AG04450 (cell line): ENCODE measurements at places on chromosomes 2 and 18.

DNA sequence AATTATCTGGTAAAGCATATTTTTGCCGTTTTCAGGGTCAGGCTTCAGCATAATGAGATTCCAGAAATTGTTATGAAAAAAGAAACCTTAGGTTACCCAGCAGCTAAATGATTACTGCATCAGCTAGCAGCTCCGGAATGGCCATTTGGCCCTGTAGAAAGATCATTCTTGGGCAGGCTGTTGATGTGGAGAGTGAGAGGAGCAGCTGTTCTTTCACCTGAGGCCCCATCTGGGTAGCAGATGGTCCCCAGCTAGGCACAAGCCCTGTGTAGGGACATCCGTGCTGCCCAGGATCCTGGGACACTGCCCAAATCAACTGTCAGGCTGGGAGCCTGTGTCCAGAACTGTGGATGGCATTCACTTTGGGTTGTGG lies 61.8 kb downstream of the NEDD4L start:
- DNase-seq = no peak

GRCh38 chr18:56423626-56424025 lies 214.8 kb downstream of the TXNL1 start:
- no peak for DNase-seq

- no peak for DNase-seq
Measured at GRCh38 chr2:62465741-62466502, 40.1 kb downstream of the TMEM17 start.

DNA sequence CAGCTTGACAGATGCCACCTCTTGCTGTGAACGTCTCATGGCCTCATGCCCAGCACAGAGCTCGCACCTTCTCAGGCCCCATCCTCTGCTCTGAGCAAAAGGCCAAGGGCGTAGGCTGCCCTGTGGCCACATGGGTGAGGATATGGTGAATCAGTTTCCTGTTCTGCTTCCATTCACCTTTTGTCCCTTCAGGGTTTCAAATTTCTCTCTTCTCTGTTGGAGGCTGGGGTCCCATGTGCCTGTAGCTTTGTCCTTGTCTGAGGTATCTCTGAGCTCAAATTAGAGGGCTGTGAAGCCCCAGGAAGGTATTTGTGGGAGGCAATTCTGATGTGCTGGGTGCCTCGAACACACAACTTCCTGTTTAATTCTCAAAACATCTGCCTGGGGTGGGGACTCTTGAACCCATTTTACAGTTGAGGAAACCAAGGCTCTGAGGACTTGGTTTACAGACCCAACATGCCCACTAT lies 29.0 kb downstream of the ZAP70 start:
- DNase-seq = no peak

GRCh38 chr18:35811896-35812295 lies 160.6 kb upstream of the RMP24 start:
- no peak for DNase-seq

DNA sequence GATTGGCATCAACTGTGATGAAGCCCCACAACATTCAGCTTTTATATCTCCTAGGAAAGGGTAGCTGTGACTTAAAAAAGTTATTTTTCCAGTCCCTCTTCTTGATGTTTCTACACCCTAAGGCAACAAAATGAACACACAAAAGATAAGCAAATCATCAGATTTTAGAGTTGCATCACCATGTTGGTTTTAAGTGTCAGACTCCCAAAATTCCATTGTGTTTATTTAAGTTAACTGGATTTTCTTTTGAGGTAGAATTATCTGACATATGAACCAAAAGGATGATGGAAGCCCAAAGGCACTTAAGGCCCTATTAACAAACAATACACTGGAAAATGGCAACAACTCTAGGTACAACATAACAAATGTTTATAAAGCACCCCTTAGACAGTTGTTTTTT lies 261.7 kb upstream of the SLC39A10 start:
- DNase-seq = no peak

- DNase-seq = peak; percentile 3
Measured at GRCh38 chr18:777021-777420, 35.0 kb downstream of the YES1 start.

DNA sequence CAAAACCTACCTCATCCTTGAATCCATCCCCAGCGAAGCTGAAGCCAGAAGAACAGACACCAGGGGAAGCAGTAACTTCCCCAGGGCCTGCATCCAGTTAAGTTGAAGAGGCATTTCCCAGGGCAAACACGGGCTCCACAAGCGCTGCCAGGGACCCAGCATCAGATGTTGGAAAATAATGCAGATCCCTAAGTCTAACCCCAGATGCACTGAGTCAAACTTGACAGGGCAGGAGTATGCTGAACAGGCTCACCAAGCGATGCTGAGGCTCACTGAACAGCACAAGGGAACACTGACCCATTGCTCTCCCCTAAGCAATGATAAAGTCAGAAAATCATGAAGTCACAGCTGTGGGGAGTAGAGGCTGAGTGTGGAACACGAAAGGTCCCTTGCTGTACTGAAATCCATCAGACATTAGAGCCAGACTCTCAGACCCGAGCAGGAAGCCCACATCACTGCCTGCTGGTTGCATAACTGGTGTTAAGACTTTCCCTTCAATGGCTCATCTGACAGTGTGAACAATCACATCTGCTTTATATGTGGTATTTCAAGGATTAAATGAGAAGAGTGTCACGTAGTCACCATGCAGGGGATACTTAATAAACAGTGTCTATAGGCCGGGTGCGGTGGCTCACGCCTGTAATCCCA lies 36.2 kb downstream of the TNS1 start:
- DNase-seq = no peak

DNA sequence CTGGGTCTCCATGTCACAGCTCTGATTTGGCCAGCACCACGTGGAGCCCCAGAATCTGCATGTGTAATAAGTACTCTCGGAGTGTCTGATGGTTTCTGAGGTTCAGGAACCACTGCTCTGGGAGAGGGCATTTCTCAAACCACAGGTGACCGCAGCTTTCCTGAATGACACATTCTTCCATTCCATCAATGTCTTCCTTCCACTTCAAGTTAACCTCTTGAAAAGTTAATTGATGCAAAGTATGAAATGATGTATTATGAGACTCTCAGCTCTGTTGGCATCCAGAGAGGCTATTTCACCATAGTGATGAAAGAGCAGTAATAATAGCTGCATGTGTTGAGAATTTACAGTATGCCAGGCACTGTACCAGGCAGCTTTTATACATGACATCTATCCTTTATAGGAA lies 61.3 kb upstream of the CRIM1 start:
- no peak for DNase-seq

DNA sequence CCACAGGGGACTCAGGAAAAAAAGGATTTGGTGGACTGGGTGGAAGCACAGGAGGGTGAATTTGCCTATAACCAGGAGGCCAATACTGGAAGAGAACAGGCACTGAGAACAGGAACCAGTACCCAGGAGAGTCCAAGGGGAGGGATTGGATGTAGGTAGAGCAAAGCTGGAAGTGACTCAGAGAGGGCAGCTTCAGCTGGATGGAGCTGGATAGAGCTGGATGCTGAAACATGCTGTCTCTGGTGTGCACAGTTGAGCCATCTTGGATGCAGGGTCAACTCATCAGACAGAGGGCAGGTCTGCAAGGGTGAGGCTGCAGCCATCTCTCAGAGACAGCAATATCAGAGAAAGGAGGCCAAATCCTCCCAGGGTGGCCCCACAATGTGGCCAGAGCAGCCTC lies 134.0 kb downstream of the GALNT14 start:
- DNase-seq = no peak

- DNase-seq = peak; percentile 48
Measured at GRCh38 chr2:108409768-108410167, 32.0 kb downstream of the SULT1C4 start.

DNA sequence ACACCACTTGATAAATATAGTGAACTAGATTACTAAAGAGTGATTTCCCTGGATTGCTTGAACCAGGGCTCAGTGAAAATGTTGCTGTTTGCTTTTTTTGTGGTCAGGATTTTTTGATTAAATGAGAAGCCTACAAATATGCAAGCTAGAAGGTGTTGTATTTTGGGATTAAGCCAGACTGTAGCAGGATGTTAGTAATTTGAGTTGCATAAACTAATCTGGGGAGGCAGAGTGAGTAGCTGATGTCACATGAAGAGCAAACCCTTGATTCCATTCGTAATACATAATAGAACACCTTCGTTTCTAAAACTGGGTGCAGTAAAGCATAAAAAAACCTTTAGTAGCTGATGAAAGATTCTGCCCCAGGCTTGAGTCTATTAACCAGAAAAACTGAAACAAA lies 32.0 kb downstream of the NEDD4L start:
- DNase-seq = peak; percentile 7

DNA sequence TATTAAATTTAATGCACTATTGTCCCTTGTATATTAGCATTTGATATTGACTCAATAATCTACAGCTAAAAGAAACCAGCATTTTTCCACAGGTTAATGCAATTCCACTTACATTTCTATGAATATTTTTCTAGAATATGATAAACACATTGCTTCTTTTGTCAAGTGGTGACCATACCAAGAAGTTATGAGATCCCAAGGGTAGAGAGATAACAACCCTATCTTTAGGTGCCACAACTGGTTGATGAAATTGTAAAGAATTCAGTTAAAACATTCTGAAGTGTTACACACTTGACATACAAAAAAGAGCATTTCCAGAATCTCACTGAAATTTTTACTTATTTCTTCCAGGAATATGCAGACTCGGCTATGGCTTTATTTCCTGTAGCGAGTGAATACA lies 56.0 kb downstream of the ABCG8 start:
- DNase-seq = no peak

DNA sequence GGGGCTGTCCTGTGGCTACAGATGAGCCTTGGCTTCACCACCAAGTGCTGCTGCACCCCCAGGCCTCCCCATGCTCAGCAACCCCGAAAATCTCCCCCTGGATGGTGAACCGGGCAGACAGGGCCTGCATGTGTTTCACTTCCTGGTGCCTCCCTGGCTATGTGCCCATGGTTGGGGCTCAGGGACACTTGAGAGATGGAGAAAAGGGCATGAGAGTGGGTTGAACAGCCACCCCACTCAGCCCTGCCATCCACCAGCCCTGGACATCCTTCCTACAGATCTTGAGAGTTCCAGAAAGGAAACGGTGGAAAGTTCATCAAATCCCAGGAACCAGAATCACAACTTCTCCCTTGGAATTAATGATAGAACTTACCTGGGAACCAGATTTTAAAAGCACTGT lies 74.7 kb upstream of the TEX51 start:
- DNase-seq = no peak

DNA sequence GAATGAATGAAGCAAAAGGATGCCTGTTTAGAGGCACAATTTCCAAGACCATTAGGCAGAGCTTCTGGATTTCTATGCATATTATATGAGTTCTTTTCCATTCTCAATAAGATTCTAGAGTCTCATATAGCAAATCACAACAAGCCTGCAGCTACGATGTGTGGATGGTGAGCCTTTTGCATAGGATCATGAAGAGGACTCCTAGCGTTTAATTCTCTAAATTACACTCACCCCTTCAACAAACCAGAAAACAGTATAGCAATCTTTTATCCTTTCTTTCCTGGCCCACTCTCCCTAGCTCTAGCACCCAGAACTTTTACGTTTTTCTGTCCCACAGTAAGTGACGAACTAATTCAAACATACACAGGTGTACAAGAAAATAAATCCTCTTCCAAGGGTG lies 293.1 kb upstream of the KLHL29 start:
- no peak for DNase-seq

- DNase-seq = no peak
Measured at GRCh38 chr18:35524226-35524625, 26.5 kb upstream of the INO80C start.

GRCh38 chr2:54492335-54492734 lies 36.2 kb downstream of the SPTBN1 start:
- DNase-seq = no peak

- DNase-seq = no peak
Measured at GRCh38 chr2:119723186-119723585, 36.5 kb upstream of the PTPN4 start.

DNA sequence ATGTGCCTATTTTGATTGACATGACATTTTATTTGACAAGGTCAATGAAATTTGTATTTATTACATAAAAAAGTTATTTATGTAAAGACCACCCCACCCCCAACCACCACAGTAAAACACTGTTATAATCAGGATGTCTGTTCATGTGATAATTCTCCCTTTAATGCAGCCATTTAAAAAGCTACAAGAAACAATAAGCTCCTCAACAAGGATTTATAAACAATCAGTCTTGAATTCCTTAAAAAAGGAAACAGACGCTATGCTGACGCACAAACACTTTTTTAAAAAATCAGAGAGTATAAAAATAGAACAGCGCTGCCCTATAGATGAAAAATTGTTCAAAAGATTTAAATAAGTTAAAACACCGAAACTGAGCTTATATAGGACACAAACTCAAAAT lies 102.2 kb downstream of the SOS1 start:
- no peak for DNase-seq

GRCh38 chr2:58350484-58350883 lies 109.4 kb upstream of the FANCL start:
- no peak for DNase-seq

GRCh38 chr2:23077596-23077995 lies 307.4 kb upstream of the KLHL29 start:
- no peak for DNase-seq

DNA sequence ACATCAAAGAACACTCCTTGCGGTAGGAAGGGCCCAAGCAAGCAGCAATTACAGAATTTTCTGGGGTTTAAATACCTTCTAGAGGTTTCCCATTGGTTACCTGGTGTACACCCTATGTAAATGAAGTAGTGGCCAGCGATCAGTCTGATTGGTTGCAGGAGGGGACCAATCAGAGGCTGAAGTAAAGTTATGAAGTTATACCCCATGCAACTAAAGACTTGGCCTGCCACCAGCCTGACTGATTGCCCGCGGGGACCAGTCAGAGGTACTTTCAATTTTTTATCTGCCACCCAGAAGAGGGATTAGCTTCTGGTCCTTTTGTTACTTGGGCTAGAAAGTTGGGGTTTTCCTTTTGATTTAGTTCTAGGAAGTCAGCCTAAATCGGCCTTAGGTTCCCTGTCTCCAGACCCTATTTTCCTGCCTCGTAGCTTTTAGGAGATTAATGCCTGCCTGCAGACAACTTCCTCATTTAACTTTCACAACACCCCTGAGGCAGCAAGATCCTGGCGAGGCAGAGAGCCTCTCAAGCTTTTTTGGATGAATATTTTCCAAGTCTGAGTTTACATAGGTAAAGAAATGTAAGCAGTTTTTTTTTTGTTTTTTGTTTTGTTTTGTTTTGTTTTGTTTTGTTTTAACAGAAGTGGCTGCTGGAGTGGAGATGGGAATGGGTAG lies 1.5 kb upstream of the DGUOK start:
- DNase-seq = no peak

GRCh38 chr18:45639408-45639807 lies 24.1 kb downstream of the SLC14A2 start:
- DNase-seq = no peak

GRCh38 chr2:16763056-16763455 lies 97.4 kb upstream of the CYRIA start:
- DNase-seq = no peak

DNA sequence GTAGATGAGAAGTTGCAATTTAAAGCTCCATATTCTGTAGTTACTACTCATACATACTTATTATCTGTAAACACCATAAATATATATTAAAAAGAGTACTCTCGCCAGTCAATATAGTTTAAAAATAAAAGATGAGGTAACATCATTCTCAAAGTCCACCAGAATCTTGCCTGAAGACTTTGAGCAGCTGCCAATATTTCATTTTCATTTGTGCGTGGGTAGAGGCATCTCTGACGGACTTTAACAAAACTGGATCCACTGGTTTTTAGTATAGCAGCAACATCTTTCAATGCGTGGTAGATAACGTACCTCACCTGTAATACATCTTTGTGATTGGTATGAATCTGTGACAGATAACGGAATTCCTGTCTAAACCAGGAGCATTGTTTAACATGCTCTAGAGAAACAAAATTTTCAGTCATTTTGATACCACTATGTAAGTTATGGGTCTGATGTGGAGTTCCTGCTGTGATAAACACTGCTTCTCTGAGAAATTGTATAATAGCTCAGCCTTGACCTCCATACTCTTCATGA lies 45.0 kb downstream of the WDR75 start:
- DNase-seq = no peak
